ENCODE measurements at places on chromosomes 12 and 14.

DNA sequence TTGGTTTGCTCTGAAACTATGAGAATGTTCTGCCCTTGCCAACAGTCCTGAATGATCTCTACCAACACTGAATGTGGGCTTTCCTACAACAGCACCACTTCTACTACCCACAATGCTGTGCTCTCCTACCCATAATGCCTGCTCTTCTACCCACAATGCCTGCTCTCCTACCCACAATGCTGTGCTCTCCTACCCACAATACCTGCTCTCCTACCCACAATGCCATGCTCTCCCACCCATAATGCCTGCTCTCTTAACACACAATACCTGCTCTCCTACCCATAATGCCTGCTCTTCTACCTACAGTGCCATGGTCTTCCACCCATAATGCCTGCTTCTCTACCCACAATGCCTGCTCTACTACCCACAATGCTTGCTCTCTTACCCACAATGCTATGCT is 92.3 kb downstream of the KCNK13 start:
- DNase-seq, result no peak

- DNase-seq, result no peak
These were observed 141.1 kb downstream of the NDUFA12 start for GRCh38 chr12:94862421-94862820.

DNA sequence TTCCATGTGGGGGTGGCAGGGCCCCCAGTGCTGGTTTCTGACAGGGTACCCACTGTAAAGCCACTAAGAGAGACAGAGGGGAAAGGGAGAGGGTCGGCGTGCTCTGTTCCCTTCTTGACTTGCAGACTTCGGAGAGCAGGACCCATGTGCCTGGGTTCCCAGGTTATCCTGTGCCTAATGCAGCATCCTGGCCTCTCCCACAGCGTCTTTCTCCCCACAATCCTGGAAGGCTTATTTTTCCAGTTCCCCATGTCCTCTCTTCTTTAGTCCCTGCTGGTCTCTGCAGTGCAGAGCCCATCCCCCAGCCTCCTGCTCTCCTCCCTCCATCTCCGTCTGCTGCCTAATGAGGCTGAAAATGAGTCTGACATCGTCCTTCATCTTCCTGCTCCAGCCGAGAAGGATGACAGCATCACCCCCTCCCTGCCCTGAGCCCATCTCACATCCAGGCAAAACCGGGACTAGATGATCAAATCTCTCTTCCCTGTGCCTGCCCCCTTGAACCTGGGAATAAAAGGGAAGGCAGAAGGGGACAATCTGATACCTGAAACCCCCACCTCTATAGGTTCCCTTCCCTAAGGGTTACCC is 15.1 kb downstream of the CALCOCO1 start:
- no peak for DNase-seq

- no peak for DNase-seq
These were observed 16.8 kb downstream of the ERO1A start for GRCh38 chr14:52678591-52678990.

DNA sequence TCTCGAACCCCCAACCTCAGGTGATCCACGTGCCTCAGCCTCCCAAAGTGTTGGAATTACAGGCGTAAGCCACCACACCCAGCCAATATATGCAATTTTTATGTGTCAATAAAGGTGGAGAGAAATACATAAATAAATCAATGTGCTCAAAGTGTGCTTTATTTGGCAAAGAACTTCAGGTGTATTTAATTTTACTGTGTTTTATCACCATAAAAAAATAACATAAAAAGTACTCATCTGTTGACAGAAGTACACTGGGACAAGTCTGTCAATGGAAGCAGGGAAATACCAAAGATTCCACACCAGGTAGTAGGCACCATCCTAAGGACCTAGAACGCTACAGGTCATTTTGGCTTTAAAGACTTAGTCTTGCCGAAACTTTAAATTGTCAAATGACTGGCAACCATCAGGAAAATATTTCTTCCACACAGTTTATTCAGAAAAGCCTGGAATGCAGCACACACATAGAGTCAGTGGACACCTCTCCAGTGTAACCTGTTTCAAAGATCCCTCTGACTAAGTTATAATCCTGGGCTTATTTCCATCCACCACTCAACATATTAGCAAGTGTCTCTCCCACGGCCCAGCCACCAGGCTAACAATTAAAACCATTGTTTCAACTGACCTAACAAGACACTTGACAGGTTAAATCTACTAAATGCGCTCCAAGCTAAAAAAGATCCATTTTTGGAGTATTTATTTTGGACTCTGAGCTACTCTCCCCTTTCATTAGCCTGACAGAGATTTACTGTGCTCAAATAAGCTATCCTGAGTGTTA is 4.2 kb downstream of the ERO1A start:
- DNase-seq, result no peak

GRCh38 chr14:101087614-101088394 is 184.3 kb upstream of the RTL1 start:
- DNase-seq, result no peak

GRCh38 chr14:40122968-40123648 is 690.9 kb upstream of the FBXO33 start:
- no peak for DNase-seq

DNA sequence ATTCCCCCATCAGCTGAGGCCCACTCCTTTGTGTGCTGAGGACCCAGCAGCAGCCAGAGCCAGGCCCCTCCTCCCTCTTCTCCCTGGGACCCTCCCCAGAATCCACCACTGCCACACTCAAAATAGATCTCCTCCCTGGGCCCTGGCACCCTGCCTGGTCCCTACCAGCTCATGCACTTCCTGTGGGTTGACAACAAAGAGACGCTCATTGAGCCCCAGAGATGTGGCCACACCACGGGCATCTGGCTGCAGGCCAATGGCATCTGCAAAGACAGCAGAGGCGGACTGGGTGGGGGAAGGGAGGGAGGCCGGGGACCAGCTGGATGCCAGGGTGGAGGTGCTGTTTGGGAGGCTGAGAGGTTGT is 16.0 kb upstream of the ENDOU start:
- no peak for DNase-seq

- DNase-seq, result no peak
These were observed 77.7 kb downstream of the LGR5 start for GRCh38 chr12:71517145-71517846.

GRCh38 chr14:61125867-61126572 is 145.0 kb downstream of the SLC38A6 start:
- no peak for DNase-seq

DNA sequence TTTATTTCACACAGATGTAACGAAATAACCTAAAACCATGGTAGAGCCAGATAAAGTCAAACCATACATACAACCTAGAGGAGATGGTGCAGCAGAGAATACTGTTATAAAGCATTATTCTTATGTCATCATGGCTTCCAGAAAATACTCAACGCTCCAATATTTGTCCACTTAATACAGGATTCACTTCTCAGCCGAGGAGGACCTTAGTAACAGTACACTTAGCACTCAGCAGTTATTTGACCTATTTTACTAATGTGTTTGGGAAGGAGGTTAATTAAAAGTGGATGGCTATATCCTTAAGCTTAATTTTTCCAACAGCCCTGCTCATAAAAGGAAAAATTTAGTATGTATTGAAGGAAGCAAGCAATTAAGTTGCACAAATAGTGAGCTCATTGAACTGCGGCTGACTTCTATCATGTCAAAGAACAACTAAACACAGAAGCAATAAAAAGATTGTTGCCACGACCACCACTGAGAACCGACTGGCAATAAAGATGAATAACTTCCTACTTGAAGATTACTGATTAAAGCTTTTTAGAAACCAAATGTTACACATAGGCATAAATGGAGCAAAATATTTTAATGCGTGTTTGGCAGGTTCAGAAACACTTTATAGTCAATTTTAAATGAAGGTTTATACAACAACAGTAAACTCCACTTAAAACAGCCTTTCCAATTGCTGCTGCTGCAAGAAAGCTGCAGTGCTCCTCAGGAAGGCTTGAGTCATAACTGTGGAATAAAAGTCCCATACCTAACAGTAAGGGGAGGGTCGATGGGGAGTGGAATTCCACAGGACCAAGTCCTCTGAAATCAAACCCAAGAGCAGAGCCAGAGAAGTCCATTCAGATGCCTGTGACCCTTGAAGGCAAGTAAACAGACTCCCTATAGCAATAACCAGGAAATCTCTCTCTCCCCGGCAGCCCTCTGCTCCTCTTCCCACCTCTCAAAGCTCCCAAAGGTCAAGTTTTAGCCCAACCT is 218.9 kb upstream of the CDKN3 start:
- DNase-seq, result no peak

- DNase-seq, result no peak
These were observed 79.4 kb downstream of the SETD3 start for GRCh38 chr14:99401211-99401610.

DNA sequence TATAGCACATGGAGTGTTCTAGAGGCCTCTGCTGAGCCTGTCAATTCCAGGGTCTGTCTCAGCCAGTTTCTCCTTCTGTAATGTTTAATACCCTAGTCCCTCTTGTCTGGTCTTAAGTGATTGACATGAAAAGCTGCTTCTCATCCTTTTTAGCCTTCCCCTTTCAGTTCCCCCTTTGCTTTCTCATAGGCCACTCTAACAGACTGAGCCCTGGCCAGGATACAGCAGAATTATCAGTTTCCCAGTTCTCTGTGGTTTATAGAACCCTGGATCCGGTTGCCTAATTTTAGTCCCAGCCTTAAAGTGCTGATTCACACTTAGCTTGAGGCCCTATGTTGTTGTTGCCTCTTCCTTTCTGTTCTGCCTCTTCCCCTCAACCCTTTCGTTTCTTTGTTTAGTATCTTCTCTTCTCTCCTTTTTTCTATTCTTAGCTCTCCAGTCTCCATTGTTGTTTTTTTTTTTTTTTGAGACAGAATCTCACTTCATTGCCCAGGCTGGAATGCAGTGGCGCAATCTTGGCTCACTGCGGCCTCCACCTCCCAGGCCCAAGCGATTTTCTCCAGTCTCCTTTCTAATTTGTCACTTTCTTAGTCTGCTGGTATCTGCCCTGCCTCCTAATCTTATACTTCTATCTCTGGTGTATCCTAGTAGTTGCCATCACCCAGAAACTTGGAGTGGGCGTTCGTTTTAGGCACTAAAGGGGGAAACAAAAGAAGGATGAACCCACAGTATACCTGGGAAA is 2.9 kb upstream of the BIN2 start:
- no peak for DNase-seq

DNA sequence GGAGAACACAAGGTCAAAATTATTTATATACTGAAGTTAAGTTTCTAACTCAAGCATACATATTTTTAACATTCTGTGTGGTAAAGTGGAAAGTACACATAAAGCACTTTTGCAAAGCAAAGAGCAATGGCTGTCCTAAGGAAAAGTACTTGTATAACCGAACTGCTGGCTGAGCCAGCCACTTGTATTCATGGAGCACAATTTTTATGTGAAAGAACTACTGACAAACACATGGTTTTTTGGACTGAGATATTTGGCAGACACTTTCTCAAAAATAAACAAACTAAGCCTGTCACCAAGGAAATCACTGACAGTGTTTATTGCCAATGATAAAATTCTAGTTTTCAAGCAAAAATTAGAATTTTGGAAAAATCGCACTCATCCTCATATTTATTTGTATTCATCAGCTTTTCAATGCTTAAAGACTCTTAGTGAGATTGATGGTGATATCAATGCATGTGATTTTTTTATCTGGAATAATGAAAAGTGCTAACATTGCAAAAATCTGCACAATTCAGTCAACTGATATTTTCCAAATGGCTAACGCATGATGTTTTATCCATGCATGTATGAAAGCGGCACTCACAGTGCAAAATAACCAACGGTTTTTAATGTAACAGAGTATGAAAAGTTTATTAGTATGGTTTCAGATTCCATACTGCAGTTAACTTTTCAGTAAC is 125.3 kb downstream of the IPO8 start:
- no peak for DNase-seq

- DNase-seq, result no peak
These were observed 696.1 kb downstream of the DIO2 start for GRCh38 chr14:79515158-79515557.

DNA sequence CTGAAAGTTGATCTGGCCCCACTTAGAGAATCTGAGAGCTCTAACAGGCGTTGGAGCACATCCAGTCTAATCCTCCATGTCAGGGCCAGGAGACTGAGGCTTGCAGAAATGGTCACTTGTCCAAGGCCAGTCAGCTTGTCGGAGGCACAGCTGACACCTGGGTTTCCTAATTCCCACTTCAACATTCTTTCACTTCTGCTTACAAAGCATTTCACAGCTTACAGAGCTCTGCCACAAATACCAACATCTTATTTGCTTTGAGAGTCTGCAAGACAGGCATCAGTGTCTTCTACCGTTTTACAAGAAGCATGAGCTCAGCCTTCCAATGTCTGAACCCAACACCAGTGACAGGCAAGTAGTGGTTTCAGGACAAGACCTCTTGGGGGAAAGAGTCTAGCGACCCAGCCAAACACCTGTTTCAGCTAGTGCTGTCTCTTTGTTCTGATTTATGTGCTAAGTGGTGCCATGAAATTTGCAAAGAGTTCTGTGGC is 31.8 kb downstream of the ISCA2 start:
- no peak for DNase-seq

- DNase-seq, result no peak
These were observed 35.3 kb downstream of the MSRB3 start for GRCh38 chr12:65313719-65314317.

GRCh38 chr14:82447586-82447985 is 913.9 kb upstream of the SEL1L start:
- no peak for DNase-seq

DNA sequence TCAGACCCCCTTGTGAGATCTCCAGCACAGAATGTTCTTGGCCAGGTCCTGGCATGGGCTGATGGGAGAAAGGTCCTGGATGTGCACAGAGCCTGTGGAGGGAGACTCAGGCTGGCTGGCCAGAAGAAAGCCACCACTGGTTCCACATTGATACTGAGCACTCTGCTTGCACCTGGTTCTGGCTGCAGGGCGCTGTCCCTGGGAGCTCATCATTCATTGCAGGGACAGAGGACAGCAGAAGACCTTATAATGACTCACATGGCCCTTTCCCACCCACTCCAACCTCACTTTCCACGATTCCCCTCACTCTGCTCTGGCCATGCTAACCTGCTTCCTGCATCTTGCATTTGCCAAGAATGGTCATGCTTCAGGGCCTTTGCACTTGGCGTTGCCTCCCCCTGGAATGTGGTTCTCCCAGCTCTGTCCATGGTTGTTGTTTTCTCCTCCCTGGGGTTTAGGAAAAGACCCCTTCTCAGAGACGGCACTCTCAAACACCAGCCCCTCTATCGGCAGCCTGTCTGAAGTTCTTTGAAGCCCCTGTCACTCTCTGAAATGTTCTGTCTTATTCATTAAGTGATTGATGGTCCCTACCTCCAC is 10.3 kb downstream of the KRT7 start:
- no peak for DNase-seq

GRCh38 chr12:88665071-88665470 is 84.8 kb upstream of the KITLG start:
- DNase-seq, result no peak

DNA sequence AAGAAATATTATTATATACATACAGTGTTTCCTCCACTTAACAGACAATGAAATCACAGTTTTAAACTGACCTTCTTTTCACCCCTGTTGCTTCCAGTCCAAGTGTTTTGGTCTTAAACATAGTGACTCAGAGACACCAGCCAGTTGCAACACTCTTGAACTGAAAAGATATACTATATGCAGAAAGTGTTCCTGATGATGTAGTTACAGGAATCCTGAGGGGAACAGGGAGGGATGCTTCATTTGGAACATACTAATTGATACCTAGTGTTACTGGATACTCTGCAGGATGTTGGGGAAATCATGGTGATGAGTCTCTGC is 420.8 kb downstream of the CCDC91 start:
- DNase-seq, result no peak
